ENCODE measurements at places on chromosomes 6 and 20.

DNA sequence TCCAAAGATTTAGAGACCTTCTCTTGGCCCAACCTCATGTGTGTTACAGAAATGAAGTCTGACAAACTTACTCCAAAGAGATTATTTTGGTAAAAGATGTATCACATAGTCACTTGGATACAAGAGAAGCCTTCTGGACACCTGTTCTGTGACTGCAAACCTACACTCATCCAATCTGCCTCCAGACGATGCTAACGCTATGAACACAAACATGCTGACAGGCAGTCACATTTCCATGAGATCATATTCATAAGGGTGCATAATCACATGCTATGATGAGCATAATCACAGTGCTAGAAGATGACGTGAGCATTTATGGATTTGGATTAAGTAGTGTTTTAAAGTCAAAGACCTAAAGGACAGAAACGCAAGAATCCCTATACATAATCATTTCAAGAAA is 340.2 kb downstream of the HACE1 start:
- no peak for DNase-seq

DNA sequence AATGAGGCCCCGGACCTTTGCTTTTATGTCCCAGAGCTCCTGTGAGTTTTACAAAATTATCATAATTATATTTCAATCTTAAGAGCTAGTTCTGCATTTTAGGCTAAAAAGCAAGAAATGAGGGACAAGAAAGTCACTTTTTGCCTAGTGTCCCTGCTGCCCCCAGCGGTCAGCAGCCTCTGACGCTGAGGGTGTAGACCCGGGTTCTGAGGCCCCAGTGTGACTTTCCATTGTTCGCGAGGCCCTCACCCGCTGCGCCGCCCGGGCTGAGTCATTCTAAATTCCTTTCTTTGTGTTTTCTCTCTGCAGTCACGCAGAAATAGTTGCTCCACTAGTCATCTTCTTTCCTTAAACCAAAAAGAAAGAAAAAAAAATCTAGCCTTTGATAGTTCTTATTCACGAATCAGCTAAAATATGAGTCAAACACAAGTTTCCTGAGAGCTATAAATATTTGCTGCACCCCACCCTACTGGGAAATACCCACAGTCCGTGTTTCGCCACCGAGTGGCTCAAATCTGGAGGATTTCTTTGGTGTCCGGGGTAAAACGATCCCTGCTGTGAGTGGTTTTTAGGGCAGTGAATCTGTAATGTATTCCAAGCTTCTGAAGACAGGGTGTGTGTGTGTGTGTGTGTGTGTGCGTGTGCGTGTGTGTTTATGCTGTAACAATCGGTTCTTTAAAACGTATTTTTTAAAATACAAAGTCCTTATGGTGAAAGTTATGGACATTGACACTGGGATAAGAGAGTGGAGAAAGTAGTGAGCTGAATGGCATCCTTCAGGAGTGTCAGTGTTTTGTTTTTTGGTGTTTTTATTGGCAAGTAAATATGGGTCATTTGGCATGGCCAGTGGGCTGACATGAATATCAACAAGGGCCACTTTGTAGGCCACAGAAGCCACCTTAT is 59.7 kb upstream of the EEF1A1 start:
- DNase-seq = peak; percentile 94

- DNase-seq = no peak
These were observed 134.7 kb downstream of the PACRG start for GRCh38 chr6:162862462-162862861.

DNA sequence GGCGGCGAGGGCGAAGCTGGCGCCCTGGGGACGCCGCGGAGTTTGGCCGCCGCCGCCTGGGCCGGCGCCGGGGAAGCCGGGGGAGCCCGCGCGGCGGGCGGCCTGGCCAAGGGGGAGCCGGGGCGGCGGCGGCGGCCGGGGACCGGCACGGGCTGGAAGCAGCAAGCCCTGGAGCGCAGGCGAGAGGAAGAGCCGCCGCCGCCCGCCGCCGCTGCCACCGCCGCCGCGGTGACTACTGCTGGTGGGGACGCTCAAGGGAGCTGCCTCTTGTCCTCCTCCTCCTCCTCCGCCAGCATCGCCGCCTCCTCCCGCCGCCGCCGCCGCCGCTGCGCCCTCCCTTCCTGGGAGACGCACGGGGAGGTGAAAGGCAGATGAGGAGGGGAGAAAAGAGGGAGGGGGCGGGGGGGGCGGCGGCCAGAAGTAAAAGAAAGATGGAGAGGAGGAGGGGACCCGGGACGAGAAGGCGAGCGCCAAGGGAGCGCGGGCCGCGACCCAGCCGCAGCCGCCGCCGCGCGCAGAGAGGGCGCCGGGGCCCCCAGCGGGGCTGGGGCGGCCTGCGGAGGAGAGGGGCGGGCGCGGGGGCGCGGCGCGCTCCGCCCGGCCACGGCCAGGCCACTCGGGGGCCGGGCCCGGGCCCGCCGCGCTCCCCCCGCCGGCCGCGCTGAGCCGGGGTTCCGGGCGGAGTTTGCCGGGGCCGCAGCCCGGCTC is 846 bp downstream of the PDE10A start:
- peak; percentile 91 for DNase-seq

GRCh38 chr6:168999392-168999791 is 254.3 kb downstream of the THBS2 start:
- no peak for DNase-seq

DNA sequence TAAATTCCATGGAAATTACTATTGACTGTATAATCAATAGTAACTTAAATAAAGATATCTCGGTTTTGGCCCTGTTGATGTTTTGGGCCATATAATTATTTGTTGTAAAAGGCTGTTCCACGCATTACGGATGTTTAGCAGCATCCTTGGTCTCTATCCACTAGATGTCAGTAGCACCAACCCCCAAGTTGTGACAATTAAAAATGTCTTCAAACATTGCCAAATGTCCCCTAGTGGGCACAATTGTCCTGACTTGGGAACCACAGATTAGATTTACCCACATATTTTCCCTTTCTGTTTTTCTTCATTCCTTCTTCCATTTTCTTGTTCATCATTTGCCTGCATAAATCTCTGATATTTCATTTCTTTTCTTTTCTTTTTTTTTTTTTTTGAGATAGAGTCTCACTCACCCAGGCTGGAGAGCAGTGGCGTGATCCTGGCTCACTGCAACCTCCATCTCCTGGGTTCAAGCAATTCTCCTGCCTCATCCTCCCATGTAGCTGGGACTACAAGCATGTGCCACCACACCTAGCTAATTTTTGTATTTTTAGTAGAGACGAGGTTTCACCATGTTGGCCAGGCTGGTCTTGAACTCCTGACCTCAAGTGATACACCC is 13.6 kb upstream of the WFDC8 start:
- no peak for DNase-seq

DNA sequence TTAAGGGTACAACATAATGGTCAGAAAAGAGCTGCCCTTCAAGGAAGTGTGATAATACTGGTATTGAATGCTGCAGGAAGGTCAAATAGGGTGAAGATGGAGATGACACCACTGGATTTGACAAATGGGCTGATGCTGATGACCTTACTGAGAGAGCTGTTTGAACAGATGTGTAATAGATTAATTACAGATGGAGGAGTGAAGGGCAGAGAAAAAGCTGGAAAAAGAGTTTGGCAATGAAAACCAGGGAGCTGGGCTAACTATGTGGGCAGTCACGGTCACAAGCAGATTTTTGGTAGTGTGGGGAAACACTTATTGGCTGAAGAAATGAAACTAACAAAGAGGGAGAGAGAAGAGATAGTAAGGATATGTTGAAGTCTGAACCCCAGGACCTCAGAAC is 83.6 kb upstream of the ENPP5 start:
- DNase-seq = no peak

DNA sequence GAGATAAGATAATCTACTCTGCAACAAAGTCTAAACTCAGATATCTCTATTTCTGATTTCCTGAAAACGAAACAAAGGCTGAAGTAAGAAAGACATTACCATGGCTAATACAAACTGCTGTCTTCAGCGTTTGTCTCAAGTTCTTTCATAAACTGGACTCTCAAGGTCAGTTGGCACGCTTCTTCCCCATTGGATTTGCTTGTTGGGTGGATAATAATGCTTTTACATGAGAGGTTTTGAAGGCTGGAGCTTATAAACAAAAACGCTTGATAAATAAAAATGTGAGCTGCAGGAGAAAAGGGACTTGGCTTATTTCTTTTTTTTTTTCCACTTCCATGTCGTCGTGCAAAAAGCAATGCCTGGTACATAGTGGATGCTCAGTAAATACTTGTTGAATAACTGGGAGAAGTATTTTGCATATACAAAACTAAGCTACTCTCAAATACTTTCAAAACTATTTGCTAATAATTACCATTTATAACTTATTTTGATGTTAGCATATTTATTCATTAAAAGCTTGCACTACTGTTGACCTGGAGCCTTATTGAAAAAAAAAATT is 65.7 kb upstream of the EEF1A1 start:
- DNase-seq = no peak

DNA sequence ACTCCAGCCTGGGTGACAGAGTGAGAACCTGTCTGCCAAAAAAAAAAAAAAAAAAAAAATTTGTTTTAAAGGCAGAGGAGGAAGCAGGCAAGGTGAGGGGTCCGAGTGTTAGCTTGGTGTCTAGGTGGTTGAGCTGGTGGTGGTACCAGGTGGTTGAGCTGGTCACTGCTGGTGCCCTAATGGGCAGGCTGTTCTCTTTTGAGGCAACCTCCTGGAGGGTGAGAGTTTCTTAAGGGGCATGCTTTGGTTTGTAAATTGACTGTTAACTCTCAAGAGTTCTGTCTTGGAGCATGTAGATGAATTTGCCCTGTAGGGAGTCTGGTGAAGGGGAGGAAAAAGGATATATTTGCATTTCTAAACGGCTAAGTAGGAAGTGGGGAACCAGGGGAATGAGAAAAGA is 52.7 kb downstream of the BANF2 start:
- no peak for DNase-seq

DNA sequence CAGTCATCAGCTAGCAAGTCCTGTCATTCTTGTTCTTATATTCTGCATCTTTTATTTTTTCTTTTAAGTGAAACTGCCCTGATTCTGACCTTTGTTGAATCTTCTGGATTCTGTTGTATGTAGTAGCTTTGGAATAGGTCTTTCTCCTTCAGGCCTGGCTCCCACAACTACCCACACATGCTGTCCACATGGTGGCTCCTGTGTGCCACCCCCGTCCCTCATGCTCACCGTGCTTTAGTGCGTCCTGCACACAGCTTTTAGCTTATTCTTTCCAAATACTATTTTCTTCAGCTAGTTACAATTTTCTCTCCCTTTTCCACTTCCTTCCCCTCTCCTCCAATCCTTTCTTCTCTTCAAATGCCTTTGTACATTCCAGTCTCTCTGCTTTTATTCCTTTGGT is 61.8 kb downstream of the CTNNBL1 start:
- DNase-seq = peak; percentile 89

GRCh38 chr6:50602292-50602691 is 111.0 kb upstream of the TFAP2D start:
- no peak for DNase-seq

DNA sequence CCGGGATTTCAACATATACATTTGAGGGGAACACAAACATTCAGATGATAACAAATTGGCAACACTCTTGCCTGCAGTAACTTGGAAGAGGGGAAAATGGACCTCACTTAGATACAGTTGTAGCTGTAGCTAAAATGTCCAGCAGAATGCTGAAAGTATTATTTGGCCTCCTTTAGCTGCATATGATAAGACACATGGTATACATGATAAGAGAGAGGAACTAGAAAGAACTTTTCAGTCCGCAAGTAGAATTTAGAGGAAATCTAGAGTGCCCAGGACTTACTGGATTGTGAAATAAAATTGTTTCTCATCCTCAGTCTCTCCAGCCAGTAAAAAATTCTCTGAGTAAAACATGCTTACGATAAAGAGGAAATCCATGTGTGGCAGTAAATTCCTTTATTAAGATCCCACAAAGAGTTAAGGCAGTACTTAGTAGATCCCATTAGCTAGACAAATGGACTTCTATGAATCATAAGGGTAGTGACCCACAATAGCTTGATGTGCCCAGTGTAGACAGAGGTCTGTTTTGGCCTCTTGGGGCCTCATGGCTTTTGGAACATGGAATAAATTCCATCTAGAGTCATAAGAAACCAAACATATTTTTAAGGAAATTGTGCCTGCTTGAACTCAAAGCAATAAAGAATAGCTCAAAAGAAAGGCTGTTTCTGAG is 87.9 kb upstream of the RBM24 start:
- no peak for DNase-seq

GRCh38 chr6:134744301-134744700 is 205.6 kb downstream of the ALDH8A1 start:
- no peak for DNase-seq

DNA sequence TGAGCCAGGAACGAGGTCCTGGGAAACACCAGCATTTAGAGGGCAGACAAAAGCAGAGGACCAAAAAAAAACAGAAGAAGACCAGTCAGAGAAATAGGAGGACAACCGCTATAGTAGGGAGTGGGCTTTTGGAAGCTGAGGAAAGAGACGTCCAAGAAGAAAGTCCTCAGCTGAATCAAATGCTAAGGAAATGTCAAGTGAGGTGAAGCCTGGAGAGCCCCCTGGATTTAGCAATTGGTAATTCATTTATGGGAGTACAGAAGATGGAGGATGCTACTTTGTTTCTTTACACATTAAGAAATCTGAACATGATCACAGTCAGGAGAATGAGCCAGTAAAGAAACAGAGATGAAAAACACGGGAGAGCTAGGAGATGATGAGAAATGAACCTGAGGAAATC is 41.1 kb downstream of the LRP11 start:
- no peak for DNase-seq

DNA sequence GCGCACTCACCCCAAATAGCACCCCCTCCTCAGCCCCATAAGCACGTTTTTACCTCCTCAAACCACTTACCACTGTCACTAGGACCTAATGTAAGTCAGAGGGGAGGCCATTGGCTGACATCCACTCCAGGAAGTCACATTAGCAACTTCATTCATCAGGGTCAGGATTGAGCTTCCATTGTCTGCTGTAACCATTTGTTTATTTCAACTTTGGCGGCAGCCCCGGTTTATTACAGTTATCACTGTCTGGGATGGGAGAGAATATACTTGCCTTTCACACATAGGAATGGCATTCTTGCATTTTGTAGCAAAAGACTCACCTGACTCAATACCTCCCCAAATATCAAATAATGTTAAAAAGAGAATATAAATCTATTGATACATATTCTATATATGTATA is 38.3 kb downstream of the MAFB start:
- DNase-seq = no peak

DNA sequence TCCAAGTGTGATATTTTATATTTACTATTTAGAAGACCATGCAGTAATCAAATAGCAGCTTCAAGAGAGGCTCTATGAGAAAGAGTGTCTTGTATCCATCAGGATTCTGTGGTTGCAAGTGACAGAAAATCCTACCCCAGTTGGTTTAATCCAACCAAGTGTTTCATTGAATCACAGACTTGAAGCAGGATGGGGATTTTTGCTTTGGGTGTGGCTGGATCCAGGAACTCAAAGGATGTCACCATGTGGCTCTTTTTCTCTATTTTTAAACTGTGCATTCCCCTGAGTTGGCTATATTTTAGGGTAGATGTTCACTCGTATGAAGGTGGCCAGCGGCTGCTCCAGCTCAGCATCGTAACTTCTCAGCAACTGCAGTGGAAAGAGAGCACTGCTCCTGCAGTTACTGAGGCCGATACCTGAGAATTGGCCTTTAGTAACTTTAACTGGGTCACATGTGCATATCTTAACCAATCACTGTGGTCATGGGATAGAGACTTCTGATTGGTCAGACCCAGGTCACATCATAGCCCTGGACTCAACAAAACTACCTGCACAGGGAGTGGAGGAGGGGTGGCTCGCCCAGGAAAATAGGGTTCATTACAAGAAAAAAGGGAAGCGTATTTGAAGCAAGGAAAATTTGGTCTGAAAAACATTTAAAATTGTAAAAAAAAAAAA is 396.1 kb upstream of the SULF2 start:
- DNase-seq = no peak
